ELF-1 (cell line): ENCODE measurements at places on chromosomes 2 and 18.
A peak's percentile ranks its signal among the peaks of the same experiment; 100 is the strongest.

DNA sequence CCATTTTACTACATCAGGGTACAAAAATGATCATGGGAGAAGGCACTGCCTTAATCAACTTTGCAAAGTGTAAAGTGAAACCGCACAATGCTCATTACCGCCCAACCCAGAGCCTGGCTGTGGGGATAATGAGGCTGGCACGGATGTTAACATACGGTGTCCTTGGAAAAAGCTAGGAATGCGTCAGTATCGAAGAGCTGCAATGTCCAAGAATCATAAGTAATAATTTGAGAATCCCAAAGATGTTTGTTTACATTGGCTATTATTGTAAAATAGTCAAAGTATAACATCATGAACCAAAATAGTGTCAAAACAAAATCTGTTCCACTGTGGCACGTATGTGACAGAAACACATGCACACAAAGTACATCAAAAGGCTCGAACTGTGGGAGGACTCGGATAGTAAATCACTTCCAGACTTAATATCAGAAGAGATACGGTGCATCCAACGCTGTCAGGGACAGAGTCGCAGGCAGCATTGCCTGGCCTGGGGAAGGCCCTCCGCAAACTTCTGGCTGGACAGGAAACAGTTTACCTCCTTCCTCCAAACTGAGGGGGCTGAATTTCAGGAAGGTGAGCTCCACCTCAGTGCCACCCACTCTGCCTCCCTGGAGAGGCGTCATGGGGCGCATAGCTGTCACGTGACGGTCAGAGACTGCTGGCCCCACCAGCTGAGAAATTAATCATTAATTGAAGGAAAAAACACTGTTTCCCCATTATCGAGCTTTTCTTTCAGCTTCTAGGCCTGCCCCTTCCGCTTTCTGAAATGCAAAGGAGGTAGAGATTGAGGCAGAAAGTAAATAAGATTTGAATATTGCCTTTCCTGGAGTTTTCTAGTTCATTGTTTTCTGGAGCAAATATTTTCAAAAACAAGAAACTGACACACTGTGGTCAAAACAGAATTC lies 1.8 kb upstream of the ID2 start:
- peak; percentile 64 for DNase-seq

DNA sequence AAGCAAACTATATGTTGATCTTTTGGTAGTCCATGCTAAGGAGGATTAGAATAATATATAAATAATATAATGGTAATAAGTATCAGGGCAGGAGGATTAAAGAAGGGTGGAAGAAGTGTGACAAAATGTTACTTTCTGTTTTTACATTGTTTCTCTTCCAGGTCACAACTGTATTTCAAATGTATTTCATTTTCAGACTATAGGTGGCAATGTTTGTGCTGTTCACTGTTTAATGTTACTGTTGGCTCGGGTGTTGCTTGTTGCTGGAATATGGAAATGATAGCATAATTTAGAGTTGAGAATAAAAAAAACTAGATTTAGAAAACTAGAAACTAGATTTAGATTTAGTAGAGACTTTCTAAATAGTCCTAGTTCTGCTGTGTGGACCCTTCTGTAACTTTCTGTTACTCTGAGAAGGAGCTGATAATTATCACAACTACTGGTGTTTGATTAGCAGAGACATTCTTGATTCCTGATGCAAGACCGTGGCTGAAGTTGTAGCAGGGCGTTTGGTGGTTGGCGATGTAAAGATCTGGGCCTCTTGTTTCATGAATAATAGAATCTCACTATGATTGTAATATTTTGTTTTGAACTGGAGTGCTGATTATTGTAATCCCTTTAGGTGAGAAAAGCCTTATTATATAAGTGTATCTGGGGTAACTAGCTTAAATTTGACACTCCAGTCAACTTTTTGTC lies 7.9 kb downstream of the NEDD4L start:
- no peak for DNase-seq

- DNase-seq: peak; percentile 44
Measured at GRCh38 chr2:68362069-68362468, 3.0 kb upstream of the PLEK start.

GRCh38 chr2:48715042-48715899 lies 40.3 kb downstream of the LHCGR start:
- DNase-seq: no peak

DNA sequence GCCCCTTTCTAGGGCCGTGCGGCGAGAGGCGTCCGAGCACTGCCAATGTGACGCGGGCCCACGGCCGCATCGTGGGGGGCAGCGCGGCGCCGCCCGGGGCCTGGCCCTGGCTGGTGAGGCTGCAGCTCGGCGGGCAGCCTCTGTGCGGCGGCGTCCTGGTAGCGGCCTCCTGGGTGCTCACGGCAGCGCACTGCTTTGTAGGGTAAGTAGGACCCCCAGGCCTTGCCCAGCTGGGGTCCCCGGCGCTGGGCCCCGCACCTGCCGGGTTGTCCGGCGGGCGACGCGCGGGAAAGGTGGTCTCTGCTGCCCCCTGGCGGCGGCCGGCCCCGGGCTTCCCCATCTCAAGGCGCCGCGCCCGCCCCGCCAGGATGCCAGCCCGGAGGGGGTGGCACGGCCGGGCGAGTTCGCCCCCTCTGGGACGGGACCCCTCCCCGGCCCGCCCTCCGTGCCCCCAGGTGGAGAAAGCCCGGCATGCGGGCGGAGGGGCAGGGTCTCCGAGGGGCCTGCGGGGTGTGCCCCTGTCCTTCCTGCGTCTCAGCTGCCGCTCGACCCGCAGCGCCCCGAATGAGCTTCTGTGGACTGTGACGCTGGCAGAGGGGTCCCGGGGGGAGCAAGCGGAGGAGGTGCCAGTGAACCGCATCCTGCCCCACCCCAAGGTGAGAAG lies 1.9 kb downstream of the PRSS56 start:
- DNase-seq: peak; percentile 62

DNA sequence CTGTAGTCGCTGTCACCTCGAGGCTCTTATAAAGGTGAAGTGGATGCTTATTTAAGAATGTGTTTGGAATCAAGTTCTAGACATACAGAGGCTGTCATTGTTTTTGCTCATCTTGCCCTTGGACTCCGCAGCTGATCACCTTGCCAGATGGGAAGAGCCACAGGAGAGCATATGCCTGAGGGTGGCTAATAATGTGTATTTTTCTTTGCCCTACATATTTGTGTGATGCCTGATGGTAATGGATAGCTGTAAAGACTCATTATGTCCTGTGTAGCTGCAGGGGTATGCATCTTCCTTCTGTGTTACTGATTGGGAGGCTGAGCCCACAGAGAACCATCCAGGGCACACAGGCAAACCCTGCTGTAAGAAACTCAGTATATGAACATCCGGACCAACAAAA lies 61.7 kb downstream of the PRKCE start:
- DNase-seq: no peak

DNA sequence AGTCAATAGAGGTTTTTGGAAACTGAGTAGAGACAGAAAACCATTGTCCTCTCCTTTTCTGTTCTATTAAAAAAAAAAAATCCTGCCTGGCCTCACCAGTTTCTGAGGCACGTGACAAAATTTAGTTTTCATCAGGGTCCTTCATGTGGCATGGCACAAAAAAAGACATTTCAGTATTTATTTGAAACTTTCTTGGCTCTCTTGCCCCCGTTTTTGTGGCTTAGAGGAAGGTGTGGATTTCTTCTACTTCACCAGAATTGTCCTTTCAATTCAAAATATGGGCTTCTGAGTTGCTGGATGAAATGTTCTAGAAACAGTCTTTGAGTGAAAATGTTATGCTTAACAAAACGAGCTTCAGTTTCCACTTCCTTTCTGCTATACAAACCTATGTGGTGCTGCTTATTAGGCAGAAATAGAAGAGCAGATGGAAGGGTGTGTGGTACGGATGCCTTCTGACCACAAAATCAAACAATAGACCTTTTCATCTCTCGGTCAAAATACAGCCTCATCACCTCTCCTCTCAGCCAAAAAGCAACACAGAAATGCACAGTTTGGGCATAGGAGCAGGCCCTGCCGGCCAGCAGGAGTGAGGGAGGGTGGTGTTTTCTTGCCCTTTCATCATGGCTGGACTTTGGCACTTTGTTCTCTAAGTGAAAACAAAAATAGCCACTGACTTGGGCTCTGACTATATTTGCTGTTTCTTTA lies 89.2 kb downstream of the SH3RF3 start:
- DNase-seq: no peak

- no peak for DNase-seq
Measured at GRCh38 chr2:15964936-15965563, 24.7 kb downstream of the MYCN start.

DNA sequence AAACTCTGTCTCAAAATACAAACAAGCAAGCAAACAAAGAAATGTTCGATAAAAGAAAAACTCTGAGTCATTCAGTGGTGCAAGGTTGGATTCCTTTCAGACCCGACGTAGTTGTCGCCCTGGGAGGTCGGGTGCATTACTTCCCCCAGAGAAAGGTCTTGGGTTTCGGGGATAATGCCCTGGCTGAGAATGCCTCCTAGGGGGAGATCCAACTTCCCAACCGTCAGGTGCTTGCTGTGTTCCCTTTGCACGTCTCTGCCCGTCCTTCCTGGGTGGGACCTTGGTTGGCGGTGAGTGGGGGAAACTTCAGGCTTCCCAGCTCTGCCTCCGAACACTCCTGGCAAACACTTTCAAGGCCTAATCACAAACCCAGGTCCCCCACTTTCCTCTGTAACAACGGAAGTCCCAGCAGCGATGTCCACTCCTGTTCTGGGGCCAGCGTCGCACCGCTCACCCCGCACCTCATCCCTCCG lies 609 bp downstream of the TPGS2 start:
- no peak for DNase-seq

DNA sequence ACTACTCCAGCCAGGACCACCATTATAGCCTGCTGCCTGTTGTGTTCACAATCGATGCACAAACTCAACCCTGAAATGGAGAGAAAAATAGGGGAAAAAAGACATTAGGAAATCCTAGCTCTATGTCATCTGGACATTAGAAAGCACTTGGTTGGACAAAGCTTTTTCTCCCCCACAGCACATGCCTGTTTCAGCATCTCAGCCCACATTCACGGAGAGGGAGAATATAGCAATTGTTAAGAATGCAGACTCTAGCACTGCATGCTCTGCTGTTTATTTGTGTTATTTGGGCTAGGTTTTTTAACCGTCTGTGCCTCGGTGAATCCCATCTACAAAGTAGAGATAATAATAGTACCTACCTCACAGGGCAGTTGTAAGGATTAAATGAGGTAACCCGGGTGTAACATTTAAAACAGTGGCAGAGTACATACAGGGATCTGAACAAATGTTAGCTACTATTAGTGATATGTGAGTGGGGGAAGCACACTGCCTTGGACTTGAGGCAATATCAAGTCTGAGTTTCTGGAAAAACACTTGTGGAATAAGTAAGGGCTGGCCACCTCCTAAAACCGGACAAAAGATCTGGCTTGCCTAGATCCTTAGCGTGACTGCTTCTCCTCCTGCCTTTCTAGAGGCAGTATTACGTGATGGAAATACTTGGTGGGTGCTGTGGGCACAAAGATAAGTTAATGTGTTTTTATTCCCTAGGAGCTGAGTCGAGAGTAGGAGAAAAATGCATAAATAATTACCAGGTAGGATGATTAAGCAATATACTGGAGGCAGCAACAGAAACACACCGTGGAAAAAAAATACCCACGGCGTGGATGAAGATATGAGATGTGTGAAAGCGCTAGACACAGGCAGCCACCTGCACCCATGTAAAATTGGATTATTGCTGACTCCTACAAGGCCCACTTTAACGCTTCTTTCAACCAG lies 1.0 kb upstream of the PPP1CB start:
- DNase-seq: no peak

GRCh38 chr2:43399515-43400264 lies 173.3 kb upstream of the ZFP36L2 start:
- DNase-seq: no peak

- DNase-seq: no peak
Measured at GRCh38 chr2:174673876-174674275, 76.3 kb upstream of the WIPF1 start.

- DNase-seq: no peak
Measured at GRCh38 chr18:73752965-73753364, 394.7 kb downstream of the FBXO15 start.

DNA sequence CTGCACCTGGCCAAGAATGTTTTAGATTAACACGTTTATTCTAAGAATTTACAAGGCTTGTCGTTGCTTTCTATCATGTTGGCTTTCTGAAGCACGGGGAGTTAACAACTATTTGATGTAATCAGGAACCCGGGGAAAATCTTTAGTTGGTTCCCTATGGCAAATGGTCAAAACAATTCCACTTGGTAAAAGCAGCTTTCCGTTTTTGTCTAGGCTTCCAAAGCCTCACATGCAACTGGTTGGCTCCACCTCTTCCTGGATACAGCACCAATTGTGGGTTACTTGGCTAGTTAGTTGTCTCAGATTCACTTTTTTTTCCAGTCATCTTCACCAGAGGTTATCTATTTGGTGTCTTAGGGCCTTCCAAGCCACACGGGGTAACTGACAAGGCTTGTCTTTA lies 2.8 kb downstream of the COLEC12 start:
- no peak for DNase-seq

- DNase-seq: no peak
Measured at GRCh38 chr2:20597860-20598183, 53.1 kb downstream of the HS1BP3 start.

GRCh38 chr2:12044857-12045256 lies 298.4 kb downstream of the LPIN1 start:
- no peak for DNase-seq

DNA sequence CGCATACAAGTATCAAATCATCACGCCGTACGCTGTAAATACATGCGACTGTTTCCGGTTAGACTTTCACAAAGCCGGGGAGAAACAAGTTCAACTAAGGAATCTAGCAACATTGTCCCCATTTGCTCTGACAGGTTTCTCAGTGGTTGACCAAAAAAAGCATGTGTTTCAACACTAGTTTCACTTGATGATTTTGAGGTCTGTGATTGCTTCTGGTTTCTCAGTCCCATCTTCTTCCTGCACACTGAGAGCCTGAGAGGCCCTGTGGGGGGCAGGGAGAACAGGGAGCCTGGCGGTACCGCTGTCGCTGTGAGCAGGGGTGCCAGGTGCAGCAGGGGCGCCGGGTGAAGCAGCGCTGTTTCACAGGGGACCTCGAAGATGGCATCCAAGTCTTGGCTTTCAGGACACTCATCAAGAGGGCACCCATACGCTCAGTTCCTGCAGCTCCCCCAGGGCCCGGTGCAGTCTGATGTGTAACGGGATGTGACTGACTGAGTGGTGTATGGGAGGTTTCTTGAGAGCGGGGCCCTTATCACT lies 270.9 kb downstream of the TWIST2 start:
- no peak for DNase-seq

GRCh38 chr2:28300485-28301341 lies 91.9 kb upstream of the FOSL2 start:
- no peak for DNase-seq

GRCh38 chr2:6838673-6839319 lies 26.9 kb downstream of the CMPK2 start:
- DNase-seq: no peak

- no peak for DNase-seq
Measured at GRCh38 chr2:12506846-12507245, 209.9 kb upstream of the TRIB2 start.

DNA sequence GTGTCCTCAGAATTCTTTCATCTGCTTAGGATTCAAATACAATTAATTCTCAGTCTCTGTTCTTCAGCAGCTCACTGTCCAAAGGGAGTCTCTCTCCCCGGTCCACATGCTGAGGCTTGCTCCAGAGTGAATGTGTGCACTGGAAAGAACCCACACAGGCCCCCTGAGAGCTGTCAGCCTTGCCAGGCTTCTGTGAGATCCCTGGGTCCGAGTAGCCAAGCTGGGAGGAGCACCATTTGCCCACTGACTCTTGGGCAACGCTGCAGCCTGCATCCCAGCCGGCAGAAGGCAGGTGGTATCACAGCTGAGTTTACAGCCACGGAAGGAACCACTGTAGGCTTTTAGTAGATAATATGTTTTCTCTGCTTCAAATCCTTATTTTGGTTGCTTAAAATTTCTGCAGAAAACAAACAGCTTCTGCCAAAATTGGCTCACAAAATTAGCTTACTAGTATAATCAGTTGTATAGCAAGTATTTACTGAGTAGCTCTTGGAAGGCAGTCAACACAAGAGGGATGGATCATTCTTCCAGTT lies 21.4 kb upstream of the LTBP1 start:
- DNase-seq: no peak
